ENCODE measurements at places on chromosomes 5 and 9.

DNA sequence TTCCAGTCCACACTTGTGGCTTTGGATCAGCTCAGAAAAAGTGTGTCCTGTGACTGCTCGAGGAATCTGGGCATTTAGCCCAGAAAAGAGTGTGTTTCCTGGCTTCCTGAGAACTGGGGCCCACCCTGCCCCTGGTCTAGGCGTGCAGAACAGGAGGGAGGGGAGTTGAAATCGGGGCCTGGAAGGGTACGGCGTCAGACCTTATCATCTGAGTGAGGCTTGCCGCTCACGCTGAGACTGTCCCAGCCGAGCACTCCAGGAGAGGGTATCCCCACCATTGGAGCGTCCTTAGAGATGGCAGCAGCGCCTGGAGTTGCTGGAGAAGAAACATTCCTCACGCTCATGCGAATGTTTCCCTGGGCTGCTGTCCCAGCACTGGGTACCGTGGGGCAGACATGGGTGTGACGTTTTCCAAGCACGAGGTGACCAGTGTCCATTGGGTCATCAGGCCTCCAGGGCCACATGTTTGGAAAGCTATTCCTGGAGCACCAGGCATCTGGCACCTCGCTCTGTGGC is 22.5 kb downstream of the NEK6 start:
- H3K36me3 ChIP-seq, result no peaks in the 10 kb centered on the region
- no peaks in the 10 kb centered on the region for H3K27me3 ChIP-seq
- H3K4me3 ChIP-seq, result no peak overlapping the region
- no peak for DNase-seq
- peaks cover 69% of the 10 kb centered on the region for H3K4me1 ChIP-seq

- H3K27me3 ChIP-seq, result peaks cover 13% of the 10 kb centered on the region
- H3K4me3 ChIP-seq, result no peak overlapping the region
- no peak overlapping the region for H3K27ac ChIP-seq
Measured at GRCh38 chr9:2884308-2884707, 40.4 kb upstream of the PUM3 start.

GRCh38 chr9:127778280-127779135 is at the start of gene SH2D3C:
Gene SH2D3C, minus strand, starts transcription at chr9:127778666. Its CDS starts 39 bp downstream, at chr9:127778627.
- peaks cover 42% of the 10 kb centered on the region for H3K4me1 ChIP-seq
- peak within 1 kb of the TSS; percentile 98 for H3K27ac ChIP-seq
- peak within 1 kb of the TSS; percentile 100 for H3K4me3 ChIP-seq
- DNase-seq, result peak; percentile 76
- H3K27me3 ChIP-seq, result no peaks in the 10 kb centered on the region

- no peaks in the 10 kb centered on the region for H3K27me3 ChIP-seq
- H3K4me3 ChIP-seq, result no peak overlapping the region
- no peaks in the 10 kb centered on the region for H3K36me3 ChIP-seq
- no peaks in the 10 kb centered on the region for H3K4me1 ChIP-seq
- no peak for DNase-seq
Measured at GRCh38 chr5:3331819-3332218, 263.8 kb upstream of the IRX1 start.

DNA sequence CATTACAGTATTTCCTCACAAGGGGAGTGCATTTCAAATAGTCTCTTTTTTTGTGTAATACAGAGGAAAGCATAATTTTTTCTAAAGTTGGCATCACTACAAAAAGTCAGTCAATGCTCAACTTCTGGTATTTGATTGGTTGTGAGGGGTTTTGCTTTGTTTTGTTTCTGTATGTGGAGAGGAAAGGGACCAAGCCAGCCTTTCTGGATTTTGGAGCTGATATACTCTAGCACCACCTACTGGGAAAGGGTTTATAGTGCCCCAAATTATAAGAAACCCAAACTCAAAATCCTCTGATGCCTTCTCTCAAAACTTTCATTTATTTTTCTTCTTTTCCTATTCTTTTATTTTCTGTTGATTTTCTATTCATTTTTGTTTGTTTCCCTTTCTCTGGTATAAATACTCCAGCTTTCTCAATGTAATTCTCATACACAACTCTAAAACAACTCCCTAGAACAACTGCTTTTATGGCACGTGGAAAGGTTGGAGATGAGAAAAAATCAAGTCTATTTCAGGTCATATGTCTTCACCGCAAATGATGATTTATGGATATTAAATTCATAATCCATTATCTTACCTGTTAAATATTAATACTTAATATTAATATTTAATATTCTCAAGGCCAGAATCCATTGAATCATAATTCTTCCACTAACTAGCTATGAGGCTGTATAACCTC is 69.5 kb upstream of the ANXA1 start:
- H3K4me3 ChIP-seq, result no peak overlapping the region
- no peak overlapping the region for H3K27ac ChIP-seq
- peak; percentile 10 for DNase-seq
- H3K4me1 ChIP-seq, result no peaks in the 10 kb centered on the region

DNA sequence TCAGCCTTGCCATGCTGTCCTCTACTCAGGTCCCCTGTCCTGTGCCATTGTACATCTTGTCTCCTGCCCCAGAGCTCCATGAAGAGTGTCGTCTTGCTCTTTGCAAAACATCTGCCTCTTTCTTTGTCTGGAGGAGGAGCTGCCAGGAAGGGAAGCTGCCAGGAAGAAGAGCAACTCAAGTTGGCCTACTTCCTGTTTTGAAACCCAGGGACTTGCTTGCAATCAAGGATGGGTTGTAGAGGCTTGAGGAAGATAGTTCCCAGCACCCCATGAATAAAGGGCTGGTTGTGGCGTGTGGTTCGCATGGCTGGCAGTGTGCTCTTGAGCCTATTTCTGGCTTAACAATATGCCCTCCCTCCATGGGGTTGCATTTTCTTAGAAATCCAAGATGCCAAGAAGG is 53.0 kb upstream of the CPEB4 start:
- H3K4me3 ChIP-seq, result no peak overlapping the region
- H3K27me3 ChIP-seq, result no peaks in the 10 kb centered on the region
- H3K4me1 ChIP-seq, result peaks cover 38% of the 10 kb centered on the region
- no peak for DNase-seq
- H3K27ac ChIP-seq, result no peak overlapping the region

DNA sequence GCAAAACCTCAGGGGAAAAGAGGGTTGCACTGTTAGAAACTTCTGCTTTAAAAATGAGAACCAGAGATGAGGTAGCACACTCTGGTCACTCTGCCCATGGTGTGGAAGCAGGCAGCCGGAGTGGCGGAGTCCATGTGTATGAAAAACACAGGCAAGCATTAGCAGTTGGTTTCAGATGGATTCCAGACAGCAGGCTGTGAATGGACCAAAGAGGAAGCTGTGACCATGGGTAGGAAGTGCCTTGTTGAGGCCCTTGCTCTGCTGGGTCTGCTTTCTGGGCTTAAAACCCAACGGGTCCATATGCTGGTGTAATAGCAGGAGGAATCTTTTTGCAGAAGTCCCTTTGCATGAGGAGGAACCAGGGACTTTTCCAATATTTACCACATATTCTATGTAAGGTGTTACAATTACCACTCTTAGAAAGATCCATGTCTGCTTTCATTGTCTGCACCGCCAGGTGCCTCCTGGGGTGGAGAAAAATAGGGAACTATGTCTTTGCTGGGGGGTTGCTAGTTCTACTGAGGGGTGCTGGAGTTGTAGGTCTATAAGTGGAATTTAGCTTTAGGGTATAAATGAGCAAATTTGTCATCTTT is 77.0 kb downstream of the ANKRD55 start:
- H3K4me1 ChIP-seq, result peaks cover 14% of the 10 kb centered on the region
- H3K27ac ChIP-seq, result peak overlapping the region; percentile 21
- no peaks in the 10 kb centered on the region for H3K27me3 ChIP-seq
- no peak overlapping the region for H3K4me3 ChIP-seq

GRCh38 chr9:21872696-21873095 is 70.3 kb downstream of the MTAP start:
- no peak overlapping the region for H3K27ac ChIP-seq
- no peak for DNase-seq
- H3K27me3 ChIP-seq, result no peaks in the 10 kb centered on the region
- peaks cover 7% of the 10 kb centered on the region for H3K4me1 ChIP-seq

DNA sequence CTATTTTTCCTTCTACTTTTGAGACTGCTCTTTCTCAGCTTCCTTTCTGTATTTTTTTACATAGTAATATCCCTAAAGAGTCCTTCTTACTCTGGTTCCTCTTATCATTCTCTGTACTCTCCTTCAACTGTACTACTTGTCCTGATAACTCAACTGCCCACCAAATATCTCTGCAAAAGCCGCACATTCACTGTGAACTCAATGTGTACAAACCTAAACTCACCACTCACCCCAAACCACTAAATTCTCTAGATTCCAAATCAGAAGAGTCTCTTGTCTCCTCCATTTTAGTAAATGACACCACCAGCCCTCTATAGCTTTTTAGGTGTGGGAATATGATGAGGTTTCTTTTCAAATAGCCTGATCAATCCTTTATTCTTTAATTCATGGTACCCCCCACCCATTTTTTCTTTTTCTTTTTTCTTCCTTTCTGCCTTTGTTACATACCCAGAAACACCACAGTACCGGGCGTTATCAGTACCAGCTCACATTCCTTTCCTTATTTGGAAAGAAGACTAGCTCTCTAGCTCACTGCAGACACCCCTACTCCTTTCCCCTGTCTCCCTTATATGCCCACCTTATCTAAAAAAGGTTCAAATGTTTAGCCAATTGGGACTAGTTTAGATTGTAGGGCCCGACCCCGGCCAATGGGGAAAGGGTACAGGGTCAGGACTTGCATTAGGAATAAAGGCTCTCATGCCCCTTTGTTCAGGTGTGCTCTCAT is 63.1 kb upstream of the RANBP6 start:
- H3K27ac ChIP-seq, result peak overlapping the region; percentile 1
- DNase-seq, result no peak
- H3K36me3 ChIP-seq, result peaks cover 5% of the 10 kb centered on the region
- no peak overlapping the region for H3K4me3 ChIP-seq
- peaks cover 14% of the 10 kb centered on the region for H3K4me1 ChIP-seq

- H3K27me3 ChIP-seq, result no peaks in the 10 kb centered on the region
- no peaks in the 10 kb centered on the region for H3K4me1 ChIP-seq
- peak overlapping the region; percentile 28 for H3K27ac ChIP-seq
- H3K4me3 ChIP-seq, result no peak overlapping the region
- no peaks in the 10 kb centered on the region for H3K36me3 ChIP-seq
Measured at GRCh38 chr5:73507062-73507461, 8.8 kb downstream of the BTF3 start.

DNA sequence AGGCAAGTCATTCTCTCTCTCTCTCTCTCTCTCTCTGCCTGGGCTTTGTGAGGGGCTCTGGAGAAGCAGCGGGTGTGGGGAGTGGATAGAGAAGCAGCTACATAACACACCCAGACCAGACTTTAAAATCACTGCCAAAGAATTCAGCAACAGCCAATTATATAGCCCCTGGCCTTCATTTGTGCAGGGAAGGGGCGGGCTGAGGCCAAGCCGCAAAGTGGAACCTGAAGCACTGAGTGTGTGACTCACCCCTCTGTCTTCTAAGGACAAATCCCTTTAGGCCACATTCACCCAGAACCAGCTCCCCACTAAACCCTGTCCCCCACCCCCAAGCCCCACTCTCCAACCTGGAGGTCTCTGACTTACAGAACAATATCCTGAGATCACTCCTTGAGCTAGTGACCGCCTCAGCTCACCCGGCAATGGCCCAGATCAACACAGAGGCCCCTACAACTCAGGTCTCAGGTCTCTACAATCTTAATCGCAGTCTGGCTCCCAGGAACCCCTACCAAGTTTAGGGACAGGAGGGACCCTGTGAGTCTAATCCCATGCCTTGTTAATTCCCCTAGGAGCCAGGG is 6.0 kb downstream of the B4GALT1 start:
- H3K27me3 ChIP-seq, result no peaks in the 10 kb centered on the region
- DNase-seq, result no peak
- H3K4me1 ChIP-seq, result peaks cover 93% of the 10 kb centered on the region
- peak overlapping the region; percentile 97 for H3K27ac ChIP-seq

GRCh38 chr9:21684831-21685362 is 117.5 kb upstream of the MTAP start:
- H3K27me3 ChIP-seq, result peaks cover 3% of the 10 kb centered on the region
- no peaks in the 10 kb centered on the region for H3K4me1 ChIP-seq
- no peak overlapping the region for H3K4me3 ChIP-seq
- H3K36me3 ChIP-seq, result no peaks in the 10 kb centered on the region

DNA sequence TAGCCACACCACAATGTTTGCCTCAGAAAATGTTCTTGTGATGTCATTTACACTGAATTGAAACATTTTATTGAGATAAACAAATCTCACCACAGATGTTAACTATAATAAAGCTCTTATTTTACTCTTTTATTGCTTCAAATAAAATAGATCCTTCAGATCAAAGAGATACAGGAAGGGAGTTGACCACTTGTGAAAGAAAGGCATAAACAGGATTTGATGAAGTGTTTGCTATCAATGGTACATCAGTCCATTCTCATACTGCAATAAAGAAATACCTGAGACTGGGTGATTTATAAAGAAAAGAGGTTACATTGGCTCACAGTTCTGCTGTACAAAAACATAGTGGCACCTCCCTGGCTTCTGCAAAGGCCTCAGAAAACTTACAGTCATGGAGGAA is 40.2 kb upstream of the OR13F1 start:
- no peak overlapping the region for H3K27ac ChIP-seq
- no peak for DNase-seq
- no peak overlapping the region for H3K4me3 ChIP-seq
- no peaks in the 10 kb centered on the region for H3K36me3 ChIP-seq
- H3K4me1 ChIP-seq, result no peaks in the 10 kb centered on the region

DNA sequence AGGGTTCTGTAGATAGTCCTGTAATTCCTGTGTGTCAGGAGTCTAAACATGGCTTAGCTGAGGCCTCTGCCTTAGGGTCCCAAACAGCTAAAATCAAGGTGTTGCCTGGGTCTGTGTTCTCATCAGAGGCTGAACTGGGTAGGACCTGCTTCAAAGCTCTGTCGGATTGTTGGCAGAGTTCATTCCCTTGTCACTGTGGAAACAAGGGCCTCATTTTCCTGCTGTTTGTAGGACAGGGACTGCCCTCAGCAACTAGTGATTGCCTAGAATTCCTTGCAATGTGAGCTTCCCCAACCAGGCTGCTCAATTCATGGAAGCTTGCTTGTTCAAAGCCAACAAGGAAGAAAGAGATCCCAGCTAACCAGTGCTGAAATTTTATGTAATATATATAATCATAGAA is 283.2 kb downstream of the DNAH5 start:
- no peaks in the 10 kb centered on the region for H3K36me3 ChIP-seq
- no peak for DNase-seq
- H3K4me3 ChIP-seq, result no peak overlapping the region
- H3K27me3 ChIP-seq, result no peaks in the 10 kb centered on the region
- H3K4me1 ChIP-seq, result no peaks in the 10 kb centered on the region
- no peak overlapping the region for H3K27ac ChIP-seq

DNA sequence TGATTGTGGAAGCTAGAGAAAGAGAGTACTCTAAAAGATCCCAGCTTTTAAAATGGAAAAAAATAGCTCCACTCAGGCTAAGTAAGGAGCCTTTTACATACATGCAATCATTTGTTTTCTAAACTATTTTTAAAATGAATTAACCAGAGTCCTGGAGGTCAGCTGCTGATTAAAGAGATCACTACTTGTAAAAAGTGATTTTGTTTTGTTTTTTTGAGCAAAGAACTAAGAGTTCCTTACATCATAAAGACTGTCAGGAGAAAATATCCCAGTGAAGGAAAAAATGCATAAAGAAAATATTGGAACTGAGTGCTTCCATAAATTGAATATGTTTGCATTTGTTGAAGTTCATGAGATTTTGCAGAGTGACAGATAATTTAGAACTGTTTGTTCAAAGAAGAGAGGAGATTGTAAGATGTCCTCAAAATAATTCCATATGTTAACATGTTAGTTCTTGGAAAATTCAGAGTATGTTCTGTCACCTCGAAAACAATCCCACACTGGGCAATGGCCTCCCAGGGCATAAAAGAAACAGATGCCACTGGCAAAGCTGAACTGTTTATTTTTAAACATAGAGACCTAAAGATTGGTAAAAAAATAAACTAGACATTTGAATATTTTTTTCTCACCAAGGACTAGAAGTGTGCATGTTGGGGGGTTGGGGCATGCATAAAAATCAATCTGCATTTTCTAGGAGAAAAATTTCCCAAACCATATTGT is 264.7 kb downstream of the NPR3 start:
- no peaks in the 10 kb centered on the region for H3K27me3 ChIP-seq
- no peak for DNase-seq
- H3K4me3 ChIP-seq, result no peak overlapping the region

GRCh38 chr5:168879929-168880328 is 300.8 kb upstream of the PANK3 start:
- DNase-seq, result peak; percentile 13
- H3K27me3 ChIP-seq, result peaks cover 39% of the 10 kb centered on the region
